Uterus (tissue), 4 donors: ENCODE measurements at places on chromosomes 6 and 20.

DNA sequence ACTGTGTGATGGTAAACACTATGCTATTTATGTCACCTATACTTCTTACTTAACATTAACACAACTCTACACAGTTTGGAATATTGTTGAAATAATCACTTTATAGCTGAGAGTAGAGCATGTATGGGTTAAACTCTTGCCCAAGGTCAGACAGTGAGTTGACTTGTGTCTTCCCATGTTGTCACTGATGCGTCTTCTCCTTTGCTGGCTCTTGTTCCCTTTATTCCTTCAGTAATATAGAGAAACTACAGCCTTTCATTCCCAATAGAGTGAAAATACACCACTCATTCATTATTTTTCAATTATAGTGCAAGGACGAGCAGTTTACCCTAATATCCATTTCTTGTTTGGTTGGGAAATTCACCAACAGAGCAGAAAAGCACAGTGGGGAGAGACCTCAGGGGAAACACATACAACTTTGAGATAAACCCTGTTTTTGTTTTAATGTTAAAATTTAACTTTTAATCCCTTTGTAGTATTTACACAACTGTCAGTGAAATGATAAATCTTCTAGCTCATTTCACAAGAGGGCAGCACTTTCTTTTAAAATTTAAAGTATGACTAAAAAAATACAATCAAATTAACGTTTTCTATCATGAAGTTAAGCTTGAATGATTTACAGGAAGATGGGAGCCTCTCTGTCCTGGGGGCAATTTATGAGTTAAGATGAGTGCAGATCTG, 363.0 kb downstream of the UTRN start:
- DNase-seq = no peak

GRCh38 chr20:64044484-64045247, 4.8 kb downstream of the SOX18 start:
- DNase-seq = no peak

DNA sequence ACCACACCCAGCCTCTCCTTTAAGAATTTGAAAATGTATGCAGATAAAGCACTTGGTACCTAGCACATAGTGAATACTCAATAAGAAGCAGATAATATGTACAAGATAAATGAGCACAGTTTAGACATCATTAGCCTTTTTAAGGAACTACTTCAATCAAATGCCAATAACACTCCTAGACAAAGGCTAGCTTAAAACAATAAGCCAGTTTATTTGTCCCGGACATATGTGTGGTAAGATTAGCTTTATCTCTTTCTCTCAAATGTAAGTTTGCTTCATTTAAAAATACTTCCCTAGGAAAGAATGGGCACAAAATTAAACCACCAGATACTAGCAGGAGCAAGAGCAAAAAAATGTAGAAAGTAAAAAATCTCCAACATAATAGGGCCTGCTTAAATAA, 73.8 kb downstream of the MAP3K5 start:
- no peak for DNase-seq

DNA sequence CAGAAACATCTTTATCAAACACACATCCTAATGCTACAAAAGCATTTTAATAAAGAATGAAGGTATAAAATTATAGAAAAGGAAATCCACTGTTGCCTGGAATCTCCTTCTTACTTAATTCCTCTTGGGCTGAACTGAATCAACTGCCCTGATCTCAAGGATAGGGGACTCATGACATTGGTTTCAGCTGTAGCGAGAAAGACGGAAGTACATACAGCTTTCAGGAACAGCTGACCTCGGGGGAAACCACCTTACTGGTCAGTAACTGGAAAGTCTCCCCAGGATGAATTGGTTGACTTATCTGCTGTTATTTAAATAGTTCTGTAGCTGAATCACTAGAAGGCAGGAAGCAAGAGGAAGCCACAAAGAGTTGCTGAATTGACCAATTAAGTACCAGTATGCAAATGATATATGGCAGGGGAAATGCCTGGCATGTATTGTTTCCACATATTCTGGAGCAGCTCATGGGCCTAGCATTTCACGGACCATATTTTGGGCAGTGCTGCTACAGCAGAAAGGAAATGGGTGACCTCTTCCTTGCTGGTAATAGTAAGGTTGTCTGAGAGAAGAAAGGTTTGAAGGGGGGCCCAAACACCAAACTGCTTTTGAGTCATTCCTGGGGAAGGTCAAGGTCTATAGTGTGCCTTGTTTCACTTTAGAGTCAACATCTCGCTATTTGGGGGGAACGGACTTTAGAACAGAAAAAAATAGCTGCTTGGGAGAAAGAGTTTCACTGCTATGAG, 43.7 kb upstream of the MAP7 start:
- no peak for DNase-seq

DNA sequence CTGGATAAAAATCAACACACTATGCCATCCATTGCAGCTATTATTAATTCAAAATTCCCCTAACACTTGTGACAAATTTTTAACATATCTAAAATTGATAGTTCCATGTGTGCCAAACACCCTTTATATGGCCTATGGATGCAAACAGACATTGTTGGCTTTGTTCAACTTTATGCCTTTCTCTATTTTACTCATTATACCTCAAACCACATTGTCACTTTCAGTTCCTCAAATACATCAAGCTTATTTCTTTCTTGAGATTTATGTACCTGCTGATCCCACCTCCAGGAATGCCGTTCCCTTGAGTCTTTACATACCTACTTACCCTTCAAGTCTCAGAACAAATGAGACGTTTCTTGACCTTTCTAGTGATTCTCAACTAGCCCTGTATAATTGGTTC, 193.5 kb upstream of the PLN start:
- no peak for DNase-seq

DNA sequence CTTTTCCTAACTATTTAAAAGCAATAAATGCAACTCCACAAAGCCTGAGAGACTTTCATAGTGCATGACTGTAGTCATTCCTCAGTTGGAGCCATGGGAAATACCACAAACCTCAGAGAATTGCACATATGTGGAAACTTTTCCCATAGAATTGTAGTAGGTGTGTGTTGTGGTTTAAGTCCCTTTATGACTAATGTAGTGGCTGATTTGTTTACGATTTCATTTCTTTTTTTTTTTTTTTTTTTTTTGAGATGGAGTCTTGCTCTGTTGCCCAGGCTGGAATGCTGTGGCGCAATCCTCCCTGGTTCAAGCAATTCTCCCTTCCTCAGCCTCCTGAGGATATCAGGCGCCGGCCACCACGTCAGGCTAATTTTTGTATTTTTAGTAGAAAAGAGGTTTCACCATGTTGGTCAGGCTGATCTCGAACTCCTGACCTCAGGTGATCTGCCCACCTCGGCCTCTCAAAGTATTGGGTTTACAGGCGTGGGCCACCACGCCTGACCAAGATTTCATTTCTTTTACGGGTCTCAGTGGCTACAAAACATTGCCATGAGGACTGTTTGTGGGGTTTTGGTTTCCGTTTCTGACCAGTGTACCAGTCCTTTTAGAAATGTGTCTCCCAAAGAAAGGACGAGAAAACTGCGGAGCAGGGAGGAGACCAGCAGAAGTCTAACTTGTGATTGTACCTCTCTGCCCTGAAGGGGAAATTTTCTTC, 212.1 kb upstream of the MARCKS start:
- no peak for DNase-seq

DNA sequence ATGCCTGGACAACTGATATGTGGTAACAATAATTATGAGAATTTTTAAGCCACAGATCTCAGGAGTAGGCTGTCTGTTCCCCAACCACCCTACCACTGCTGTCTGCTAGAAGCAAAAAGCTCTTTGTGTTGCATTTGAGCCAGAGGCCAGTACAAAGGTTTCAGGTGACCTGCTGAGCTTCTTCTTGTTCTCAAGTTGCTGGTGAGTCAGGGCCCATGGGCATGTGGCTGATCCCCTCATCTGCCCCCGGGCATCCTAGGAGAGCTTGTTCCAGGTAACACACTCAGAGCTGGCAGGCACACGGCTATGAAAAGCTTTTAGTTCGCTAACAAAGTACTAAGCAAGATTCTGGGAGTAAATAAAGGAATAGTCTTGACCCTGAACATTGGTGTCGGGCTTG, 285.3 kb downstream of the CDC5L start:
- no peak for DNase-seq

- DNase-seq = no peak
Observed at GRCh38 chr6:11085758-11086435, 7.7 kb upstream of the SMIM13 start.

DNA sequence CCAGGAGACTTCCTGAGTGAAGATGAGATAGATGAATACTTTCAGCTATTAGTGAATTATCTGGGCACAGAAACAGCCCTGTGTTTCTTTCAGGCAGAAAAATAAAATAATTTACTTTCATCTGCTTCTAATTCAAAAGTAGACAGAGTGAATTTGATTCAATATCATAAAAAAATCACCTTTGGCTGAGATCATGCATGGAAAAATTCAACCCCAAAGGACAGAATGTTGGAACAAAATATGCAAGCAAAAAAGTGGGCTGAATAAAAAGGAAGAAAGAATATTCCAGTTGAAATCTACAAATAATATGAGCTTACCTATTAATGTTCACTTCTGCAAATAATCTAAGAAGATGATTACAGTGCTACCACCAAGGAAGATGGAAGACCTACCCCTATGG, 546.9 kb downstream of the TFAP2B start:
- DNase-seq = no peak

- DNase-seq = no peak
Observed at GRCh38 chr6:129686941-129687627, 22.9 kb downstream of the ARHGAP18 start.

DNA sequence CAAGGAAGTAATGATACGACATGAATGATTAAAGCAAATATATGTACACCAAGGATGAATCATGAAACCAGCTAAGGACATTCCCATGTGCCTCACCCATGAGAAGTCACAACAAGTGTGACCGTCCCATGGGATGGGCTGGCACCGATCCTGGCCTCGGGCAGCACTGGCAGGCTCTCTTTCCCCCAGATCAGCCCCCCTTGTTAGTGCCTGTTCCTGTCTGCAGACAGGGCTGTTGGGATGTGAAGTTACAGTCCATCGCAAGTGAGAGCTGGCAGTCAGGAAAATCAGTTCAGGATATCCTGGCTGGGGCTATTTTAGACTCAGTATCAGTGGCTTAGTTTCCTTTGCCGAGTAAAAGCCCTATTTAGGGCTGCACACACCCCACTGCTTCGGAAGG, 129.2 kb upstream of the SNX9 start:
- no peak for DNase-seq

GRCh38 chr6:44627091-44627882, 239.8 kb downstream of the CDC5L start:
- no peak for DNase-seq

GRCh38 chr6:38632490-38632889, 7.2 kb downstream of the BTBD9 start:
- no peak for DNase-seq

- DNase-seq = no peak
Observed at GRCh38 chr20:57400821-57401564, 9.8 kb downstream of the RBM38 start.

DNA sequence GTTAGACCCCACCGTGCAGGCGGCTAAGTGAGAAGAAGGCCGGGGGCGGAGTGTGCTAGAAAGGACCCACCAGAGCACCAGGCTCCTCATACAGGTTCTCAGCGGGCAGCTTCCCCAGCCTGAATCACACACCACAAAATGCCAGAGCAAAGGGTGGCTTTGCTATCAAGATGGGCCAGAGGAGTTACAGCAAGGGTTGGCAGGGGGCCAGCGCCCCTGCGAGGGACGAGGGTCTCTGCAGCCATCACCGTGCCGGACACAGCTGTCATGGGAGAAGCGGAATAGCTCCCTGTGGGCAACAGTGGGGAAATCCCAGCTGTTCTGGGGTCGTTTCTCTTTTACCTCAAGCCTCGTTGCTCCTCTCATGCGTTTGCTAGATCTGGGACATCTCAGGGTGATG, 206.3 kb downstream of the SMOC2 start:
- no peak for DNase-seq

DNA sequence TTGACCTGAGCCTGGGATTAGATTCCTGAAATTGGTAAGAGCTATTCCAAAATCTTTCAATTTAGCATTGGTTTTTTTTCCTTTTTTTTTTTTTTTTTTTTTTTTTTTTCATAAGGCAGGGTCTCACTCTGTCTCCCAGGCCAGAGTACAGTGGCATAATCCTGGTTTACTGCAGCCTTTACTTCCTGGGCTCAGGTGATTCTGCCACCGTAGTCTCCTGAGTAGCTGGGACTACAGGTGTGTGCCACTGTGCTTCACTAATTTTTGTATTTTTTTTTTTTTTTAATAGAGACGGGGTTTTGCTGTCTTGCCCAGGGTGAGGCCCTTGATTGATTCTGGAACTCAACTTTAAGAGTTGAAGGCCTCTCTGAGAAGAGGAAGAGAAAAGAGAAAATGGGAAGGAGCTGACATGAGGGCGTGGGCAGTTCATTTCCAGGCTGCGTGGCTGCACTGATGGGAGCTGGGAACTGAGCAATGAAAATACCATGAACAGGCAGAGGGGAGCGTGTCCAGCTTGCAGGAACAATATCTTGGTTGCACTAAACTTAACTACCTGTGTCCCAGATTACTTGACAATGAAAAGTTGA, 24.6 kb downstream of the KDM1B start:
- DNase-seq = no peak

GRCh38 chr6:53103993-53104675, 38.9 kb downstream of the FBXO9 start:
- DNase-seq = no peak

- no peak for DNase-seq
Observed at GRCh38 chr6:146905181-146905704, 299.0 kb upstream of the STXBP5 start.

DNA sequence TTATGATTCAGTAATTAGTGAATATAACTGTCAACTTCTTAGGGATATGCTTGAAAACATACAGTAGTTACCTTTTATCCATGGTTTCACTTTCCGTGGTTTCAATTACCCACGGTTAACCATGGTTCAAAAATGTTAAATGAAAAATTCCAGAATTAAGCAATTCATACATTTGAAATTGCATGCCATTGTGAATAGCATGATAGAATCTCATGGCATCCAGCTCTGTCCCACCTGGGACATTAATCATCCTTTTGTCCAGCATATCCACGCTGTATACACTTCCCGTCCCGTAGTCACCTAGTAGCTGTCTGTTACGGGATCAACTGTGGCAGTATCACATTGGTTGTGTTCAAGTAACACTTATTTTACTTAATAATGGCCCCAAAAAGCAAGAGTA, 781.7 kb upstream of the CITED2 start:
- no peak for DNase-seq

- DNase-seq = no peak
Observed at GRCh38 chr6:167233490-167233889, 57.6 kb upstream of the UNC93A start.

GRCh38 chr6:17059850-17060249, 42.0 kb upstream of the STMND1 start:
- no peak for DNase-seq

DNA sequence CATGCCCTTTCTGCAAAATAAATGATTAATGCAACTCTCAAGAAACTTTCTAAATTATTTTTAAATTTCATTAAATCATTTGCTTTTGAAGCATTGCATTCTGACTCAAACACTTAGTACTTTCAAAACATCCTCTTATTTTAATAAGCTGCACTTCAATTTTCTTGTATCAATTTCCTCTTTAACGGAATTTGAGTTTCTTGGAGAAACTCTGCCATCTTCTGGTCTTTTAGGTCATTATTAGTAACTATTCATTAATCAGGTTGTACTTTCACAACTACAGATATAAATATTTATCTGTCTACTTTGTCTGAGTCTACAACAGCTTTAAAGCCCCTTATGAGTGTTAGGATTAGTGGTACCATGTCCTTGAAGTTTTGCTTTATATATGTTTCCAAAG, 30.2 kb downstream of the TMX4 start:
- DNase-seq = no peak

- DNase-seq = no peak
Observed at GRCh38 chr6:148547110-148547509, 199.7 kb upstream of the UST start.
